ENCODE measurements at places on chromosomes 11 and 22. TPM values are rescaled to one million over a fixed set of nuclear protein-coding genes. Genes with fewer than 3 reads are reported as not detected.

Gene GATD1
- 22.1 TPM for total RNA-seq

Gene TEF
- total RNA-seq = 49.4 TPM

Gene SMTNL1
- not detected for total RNA-seq

Gene TYR
- total RNA-seq = not detected

Gene TSSK2
- total RNA-seq = not detected

- DNase-seq = no peak
Measured at GRCh38 chr11:116509551-116509950, 263.2 kb downstream of the BUD13 start.

- DNase-seq = no peak
Measured at GRCh38 chr11:116605543-116606459, 167.0 kb downstream of the BUD13 start.

DNA sequence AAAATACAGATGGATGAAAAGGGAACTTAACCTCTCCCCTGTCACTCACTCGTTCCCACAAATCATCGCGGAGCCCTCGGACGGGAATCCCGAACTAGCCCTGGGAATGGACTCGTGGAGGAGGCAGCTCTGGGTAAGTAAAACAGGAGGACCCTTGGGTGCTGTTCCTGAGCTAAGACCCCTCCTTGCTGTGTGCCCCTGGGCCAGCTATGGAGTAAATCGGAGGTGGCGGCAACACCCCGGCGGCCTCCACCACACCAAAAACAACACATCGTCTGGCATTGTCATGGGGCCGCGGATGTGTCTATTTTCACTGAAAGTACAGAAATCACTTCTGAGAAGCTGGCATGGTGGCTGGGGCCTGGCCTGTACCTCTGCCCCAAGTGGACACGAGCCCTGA is 12.1 kb downstream of the CPT1A start:
- DNase-seq = no peak

DNA sequence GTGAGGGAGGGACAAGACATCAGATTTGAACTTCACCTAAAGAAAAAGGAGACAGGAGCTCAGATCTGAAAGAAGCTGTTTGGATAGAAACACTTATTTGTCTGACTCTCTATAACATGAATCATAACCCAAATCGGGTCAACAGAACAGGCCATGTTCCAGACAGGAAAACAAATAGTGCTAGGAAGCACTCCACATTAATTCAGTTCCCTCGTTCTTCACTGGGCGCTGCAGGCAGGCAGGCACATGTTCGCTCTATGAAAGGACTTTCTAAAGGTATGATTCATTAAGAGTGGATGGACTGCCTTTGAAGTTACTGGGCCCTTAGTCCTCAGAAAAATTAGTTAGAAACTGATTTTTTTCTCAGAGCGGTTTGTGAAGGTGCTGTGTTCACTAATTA is 137.5 kb upstream of the TRPC6 start:
- DNase-seq = no peak

- DNase-seq = no peak
Measured at GRCh38 chr22:48717076-48717810, 1110.4 kb downstream of the BRD1 start.

- DNase-seq = no peak
Measured at GRCh38 chr11:115590254-115590653, 86.0 kb upstream of the CADM1 start.

DNA sequence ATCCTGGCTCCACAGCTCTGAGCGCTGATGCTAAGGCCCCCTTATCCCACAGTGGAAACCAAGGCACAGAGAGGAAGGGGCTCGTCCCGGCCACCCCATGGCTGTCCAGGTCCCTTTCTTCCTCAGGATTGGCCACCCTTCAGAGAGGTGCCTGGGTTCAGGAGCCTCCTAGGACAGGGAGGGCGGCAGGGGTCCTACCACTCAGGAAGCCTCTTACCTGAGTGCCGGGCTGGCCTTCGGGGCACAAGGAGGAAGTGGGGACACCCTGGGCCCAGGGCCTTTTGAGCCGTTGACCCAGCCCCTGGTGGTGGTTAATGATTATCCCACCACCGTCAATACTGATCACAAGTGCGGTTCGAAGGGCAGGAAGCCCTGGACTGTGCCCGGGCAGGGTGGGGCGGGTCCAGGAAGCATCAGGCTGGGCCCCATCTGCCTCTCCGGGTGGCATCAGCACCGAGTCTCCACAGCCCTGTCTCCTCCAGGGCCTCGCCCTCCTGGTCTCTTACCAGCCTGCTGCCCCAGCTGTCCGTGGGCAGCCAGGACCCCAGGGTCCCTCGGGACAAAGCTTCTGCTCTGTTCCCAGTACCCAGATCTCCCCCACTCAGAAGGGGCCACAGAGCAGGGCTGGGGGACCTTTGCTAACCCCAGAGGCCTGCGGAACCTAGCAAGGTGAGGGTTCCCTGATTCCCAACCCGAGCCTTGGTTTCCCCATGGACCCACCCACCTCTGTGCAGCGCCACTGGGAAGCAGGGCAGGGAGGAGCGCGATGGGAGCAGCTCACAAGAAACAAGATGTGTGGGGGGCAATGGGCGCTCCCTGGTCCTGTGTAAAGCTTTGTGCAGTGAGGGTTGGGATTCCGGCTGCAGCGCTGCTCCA is 15.0 kb upstream of the EHD1 start:
- DNase-seq = no peak

DNA sequence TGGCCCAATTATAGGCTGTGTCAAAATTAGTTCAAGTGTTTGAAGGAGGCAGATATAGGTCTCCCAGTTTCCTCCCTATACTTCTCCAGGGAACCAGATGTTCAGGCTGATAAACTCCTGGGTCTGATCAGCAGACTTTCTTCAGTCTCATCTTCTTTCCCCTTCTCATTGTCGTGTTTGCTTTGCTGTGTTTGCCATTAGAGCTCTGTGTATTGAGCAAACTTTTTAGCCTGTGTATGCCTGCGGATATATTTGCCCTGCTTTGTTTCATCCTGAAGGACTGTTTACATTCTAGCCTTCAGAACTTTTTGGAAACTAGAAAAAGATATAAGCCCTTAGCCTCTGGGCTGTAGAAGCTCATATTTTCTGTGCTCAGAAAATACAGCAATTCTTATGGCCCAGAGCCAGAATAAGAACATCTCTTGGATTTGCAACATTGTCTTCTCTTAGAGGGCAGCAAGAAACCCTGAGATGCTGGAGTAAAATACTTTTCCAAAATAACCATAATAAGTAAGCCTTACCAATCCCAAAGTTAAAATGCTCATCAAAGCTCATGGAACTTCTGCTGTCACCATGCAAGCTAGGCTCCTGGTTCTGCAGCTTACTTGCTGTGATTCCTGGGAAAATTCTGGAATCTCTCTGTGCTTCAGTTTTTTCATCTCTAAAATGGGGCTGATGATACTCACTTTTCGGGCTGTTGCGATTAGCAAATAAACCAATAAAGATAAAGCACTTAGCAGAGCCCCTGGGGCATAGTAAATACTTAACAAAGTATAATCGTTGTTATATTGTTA is 34.1 kb upstream of the ME3 start:
- DNase-seq = no peak

GRCh38 chr22:19896665-19897355 is 42.1 kb upstream of the GNB1L start:
- DNase-seq = no peak

DNA sequence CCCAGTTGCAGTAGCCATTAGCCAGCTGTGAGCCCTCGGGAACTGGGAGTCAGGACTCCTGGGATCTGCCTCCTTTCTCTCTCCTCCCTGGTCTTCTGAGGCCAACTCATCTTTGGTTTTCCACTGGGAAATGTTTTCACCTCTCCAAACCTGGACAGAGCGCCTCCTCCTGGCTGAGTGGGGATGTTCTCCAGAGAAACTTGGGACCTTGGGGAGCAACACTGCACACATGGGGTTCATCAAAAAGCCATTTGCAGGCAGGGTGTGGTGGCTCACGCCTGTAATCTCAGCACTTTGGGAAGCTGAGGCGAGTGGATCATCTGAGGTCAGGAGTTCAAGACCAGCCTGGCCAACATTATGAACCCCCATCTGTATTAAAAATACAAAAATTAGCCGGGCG is 145.4 kb downstream of the NECTIN1 start:
- DNase-seq = no peak

All from tibial nerve (tissue), 4 donors.